A673 (cell line): ENCODE measurements at places on chromosomes 13 and 19. TPM values are rescaled to one million over a fixed set of nuclear protein-coding genes. Genes with fewer than 3 reads are reported as not detected.
A peak's percentile ranks its signal among the peaks of the same experiment; 100 is the strongest.

- H3K27ac ChIP-seq: peak overlapping the region; percentile 65
- H3K4me1 ChIP-seq: peaks cover 17% of the 10 kb centered on the region
- peak overlapping the region; percentile 80 for H3K4me3 ChIP-seq
- no peak for DNase-seq
- H3K36me3 ChIP-seq: no peaks in the 10 kb centered on the region
- no peaks in the 10 kb centered on the region for H3K27me3 ChIP-seq
Measured at GRCh38 chr19:19626516-19627472, 1.2 kb downstream of the LPAR2 start.

GRCh38 chr19:963486-963951, 20.6 kb upstream of the WDR18 start:
- no peak overlapping the region for H3K27ac ChIP-seq
- no peak for DNase-seq
- no peaks in the 10 kb centered on the region for H3K4me1 ChIP-seq
- H3K4me3 ChIP-seq: no peak overlapping the region
- H3K36me3 ChIP-seq: peaks cover 12% of the 10 kb centered on the region

DNA sequence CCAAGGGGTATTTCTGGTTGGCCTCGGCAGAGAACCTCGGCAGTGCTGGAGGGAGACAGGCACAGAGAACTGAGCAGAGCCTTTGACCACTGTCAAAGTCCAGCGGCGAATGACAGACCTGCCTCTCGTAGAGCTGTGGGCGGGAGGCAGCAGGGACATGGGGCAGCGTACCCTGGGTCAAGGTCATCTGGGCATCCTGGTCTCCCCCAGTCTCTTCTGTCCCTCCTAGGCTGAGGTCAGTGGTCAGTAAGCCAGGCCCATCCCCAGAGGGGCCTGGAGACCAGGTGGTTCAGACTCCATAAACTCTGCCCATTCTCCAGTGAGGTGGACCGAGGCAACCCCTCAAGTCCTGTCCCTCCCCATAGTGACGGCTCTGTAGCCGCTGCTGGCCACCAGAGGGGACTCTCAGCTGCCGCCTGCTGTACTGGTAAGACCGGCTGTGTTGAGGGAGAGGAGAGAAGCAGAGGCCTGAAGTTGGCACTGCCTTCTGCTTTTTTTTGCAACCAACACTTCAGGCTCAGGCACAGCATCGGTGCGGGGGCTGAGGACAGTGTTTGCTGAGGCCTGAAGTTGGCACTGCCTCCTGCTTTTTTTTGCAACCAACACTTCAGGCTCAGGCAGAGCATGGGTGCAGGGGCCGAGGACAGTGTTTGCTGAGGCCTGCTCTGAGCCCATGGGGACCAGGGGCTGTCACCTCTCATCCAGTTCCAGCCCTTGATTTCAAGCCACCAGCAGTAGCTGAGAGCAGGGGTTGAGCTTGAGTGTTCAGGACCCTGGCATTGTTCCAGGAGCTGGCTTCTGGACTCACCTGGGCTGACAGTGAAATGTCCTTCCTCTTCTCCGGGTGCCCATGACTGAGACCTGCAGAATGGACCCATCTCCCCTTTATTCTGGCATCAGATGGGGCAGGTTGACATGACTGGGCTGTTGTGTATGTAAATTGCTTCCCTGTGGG, at the start of gene PGLYRP2:
TSS of gene PGLYRP2 (minus strand) at position 111 of the 955 bp plus-strand sequence. CDS start 130 bp downstream, outside the sequence.
- H3K4me3 ChIP-seq: no peak within 1 kb of the TSS
- peaks cover 8% of the 10 kb centered on the region for H3K4me1 ChIP-seq
- no peaks in the 10 kb centered on the region for H3K27me3 ChIP-seq
- DNase-seq: peak; percentile 47

DNA sequence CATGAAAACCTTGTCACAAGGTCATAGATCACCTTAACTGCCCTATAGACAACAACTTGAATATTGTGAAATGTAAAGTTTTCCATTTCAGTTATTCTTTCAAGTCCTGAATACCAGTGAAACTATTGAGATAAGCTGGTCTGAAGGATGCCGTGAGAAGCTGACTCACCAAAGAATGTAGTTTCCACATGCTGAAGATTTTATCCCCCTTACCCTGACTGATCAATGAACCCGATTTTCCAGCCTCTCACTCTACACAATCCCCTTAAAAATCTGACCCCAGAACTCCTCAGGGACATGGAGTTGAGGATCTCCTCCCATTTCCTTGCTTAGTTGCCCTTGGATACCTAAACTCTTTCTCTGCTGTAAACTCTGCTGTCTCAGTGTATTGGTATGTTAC, 67.5 kb downstream of the POSTN start:
- no peak for DNase-seq
- no peak overlapping the region for H3K27ac ChIP-seq
- H3K4me1 ChIP-seq: no peaks in the 10 kb centered on the region
- no peaks in the 10 kb centered on the region for H3K36me3 ChIP-seq

DNA sequence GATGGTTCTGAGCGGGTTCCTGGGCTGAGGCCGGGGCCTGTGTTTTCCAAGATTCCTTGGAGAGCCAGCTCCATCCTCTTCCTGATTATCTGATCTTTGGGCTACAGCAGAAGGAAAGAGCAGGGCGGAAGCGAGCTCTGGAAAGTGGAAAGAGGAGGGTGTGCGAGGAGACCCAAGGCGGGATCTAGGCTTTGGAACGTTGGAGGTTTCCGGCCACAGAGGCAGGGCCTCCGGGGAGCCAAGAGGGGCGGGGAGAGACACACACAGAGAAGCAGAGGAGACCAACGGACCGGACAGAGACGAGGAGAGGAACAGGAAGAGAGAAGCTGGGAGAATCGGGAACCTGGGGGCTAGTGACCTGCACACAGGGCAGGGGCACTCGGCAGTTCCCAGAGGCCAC, at the start of gene CLEC11A:
TSS of gene CLEC11A (plus strand) at position 296 of the 400 bp plus-strand sequence. CDS start 162 bp downstream, outside the sequence.
- H3K27ac ChIP-seq: peak within 1 kb of the TSS; percentile 75
- DNase-seq: peak; percentile 75
- peaks cover 69% of the 10 kb centered on the region for H3K4me1 ChIP-seq
- H3K27me3 ChIP-seq: no peaks in the 10 kb centered on the region

DNA sequence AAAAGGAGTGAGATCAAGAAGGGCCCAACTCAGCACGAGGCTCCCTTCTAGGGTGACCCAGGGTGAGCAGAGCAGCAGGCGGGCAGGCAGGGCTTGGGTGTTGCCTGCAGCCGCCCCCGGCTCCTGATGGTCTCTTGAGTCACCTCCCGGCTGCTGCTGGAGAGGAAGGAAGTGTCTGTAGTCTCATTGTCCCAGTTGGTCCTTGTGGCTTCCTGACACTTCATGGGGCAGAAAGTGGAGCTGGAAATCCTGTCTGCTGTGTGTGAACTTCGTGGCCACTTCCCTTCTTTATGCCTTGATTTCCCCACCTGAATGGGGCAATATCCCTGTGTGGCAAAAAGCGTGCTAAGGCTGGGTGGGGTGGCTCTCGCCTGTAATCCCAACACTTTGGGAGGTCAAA, 2.5 kb downstream of the MAP1S start:
- no peaks in the 10 kb centered on the region for H3K27me3 ChIP-seq
- H3K4me1 ChIP-seq: peaks cover 9% of the 10 kb centered on the region
- H3K4me3 ChIP-seq: no peak overlapping the region

GRCh38 chr19:52941941-52942385, 18.7 kb upstream of the ZNF888 start:
- H3K36me3 ChIP-seq: no peaks in the 10 kb centered on the region
- H3K4me3 ChIP-seq: peak overlapping the region; percentile 63
- H3K27ac ChIP-seq: peak overlapping the region; percentile 67
- no peaks in the 10 kb centered on the region for H3K27me3 ChIP-seq
- DNase-seq: peak; percentile 48

GRCh38 chr13:78420814-78421213, 182.5 kb downstream of the POU4F1 start:
- H3K36me3 ChIP-seq: no peaks in the 10 kb centered on the region
- H3K27ac ChIP-seq: no peak overlapping the region
- H3K4me1 ChIP-seq: no peaks in the 10 kb centered on the region
- H3K27me3 ChIP-seq: peaks cover 4% of the 10 kb centered on the region
- DNase-seq: no peak

- H3K36me3 ChIP-seq: peaks cover 11% of the 10 kb centered on the region
- H3K4me1 ChIP-seq: peaks cover 13% of the 10 kb centered on the region
- H3K27me3 ChIP-seq: no peaks in the 10 kb centered on the region
- H3K27ac ChIP-seq: no peak overlapping the region
Measured at GRCh38 chr19:17338433-17339078, 1.2 kb downstream of the GTPBP3 start.

- no peak overlapping the region for H3K27ac ChIP-seq
- no peaks in the 10 kb centered on the region for H3K4me1 ChIP-seq
- H3K36me3 ChIP-seq: no peaks in the 10 kb centered on the region
- H3K4me3 ChIP-seq: no peak overlapping the region
Measured at GRCh38 chr19:14614099-14614412, 31.2 kb downstream of the CLEC17A start.

DNA sequence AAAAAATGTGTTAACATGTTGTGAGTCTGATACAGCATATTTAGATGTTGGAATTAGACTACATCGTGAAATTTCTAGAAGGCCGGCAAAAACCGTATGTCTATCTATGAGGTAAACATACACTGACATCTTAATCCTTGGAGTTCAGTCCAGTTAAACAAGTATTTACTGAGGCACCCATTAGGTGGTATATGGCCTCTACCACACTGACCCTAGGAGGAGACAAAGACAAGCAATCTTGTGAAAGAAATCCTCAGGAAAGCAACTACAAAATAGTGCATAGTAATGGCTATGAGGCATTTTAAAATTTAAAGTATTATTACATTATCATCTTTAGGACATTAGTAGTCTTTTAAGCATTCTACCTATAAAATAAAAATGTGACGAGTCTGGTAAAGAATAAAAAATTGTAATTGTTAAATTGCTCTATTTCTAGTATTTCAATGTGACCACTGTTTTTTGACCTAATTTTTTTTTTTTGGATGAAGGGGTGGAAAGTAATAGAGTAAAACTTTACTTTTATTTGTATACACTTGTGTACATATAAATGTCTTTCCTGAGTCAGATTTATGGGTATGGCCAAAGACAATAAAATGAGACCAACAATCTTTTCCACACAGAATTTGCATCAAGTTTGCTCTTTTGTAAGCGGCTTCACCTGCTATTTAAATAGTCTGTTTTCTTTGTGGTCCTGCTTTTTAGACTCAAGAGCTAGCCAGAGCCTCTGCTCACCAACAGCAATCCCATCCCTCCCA, 50.5 kb downstream of the KATNAL1 start:
- no peaks in the 10 kb centered on the region for H3K36me3 ChIP-seq
- peak overlapping the region; percentile 12 for H3K27ac ChIP-seq

DNA sequence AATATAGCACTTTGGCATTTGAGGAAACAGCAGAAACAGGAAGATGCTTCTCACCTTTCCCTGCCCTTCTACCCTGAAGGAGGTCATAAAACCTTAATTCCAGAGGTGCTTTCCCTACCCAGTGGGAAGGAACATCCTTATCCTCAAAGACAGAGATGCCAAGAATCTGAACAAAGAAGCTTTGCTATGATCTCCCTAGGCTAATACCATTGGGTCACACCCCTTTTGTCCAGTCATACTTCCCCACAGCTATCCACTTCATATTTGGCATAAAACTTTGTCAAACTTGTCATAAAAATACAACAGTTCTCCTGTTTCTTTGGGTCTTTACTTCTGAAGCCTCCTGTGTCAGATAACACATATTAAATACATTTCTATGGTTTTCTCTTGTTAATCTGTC, 21.7 kb upstream of the RXFP2 start:
- H3K36me3 ChIP-seq: no peaks in the 10 kb centered on the region
- no peaks in the 10 kb centered on the region for H3K27me3 ChIP-seq
- peaks cover 5% of the 10 kb centered on the region for H3K4me1 ChIP-seq
- H3K4me3 ChIP-seq: no peak overlapping the region
- DNase-seq: no peak
- H3K27ac ChIP-seq: no peak overlapping the region

DNA sequence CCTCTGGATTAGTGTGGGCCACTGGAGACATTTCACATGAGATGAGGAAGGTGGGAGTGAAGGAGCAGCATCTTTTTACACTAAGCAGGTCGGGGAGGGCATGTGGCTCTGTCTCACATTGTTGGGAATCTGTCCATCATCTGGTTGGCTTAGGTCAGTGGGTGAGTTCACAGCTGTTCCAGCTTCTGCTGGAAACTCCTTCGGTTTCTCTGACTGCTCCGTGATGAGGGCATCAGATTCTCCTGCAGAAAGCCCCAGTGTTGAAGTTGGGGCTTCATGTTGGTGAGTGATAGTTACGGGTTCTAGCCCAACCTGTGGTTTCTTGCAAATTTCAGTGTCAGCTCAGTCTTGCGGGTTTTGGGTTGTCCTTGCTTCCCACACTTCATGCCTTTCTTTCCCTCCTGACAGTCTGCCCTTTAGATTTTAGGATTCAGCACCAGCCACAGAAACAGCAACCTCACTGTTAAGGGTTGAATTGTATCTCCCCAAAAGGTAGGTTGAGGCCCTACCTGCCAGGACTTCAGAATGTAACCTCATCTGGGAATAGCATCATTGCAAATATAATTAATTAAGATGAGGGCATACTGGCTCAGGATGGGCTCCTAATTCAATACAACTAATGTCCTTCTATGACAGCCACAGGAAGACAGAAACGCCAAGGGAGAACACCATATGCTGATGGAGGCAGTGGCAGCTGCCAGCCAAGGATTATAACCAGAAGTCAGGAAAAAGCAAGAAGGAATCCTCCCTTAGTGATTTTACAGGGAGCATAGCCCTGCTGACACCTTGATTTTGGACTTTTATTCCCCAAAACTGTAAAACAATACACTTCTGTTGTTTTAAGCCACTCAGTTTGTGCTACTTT, 7.6 kb upstream of the ALOX5AP start:
- H3K4me3 ChIP-seq: no peak overlapping the region
- no peaks in the 10 kb centered on the region for H3K27me3 ChIP-seq
- H3K27ac ChIP-seq: no peak overlapping the region
- H3K36me3 ChIP-seq: no peaks in the 10 kb centered on the region
- DNase-seq: no peak
- no peaks in the 10 kb centered on the region for H3K4me1 ChIP-seq

DNA sequence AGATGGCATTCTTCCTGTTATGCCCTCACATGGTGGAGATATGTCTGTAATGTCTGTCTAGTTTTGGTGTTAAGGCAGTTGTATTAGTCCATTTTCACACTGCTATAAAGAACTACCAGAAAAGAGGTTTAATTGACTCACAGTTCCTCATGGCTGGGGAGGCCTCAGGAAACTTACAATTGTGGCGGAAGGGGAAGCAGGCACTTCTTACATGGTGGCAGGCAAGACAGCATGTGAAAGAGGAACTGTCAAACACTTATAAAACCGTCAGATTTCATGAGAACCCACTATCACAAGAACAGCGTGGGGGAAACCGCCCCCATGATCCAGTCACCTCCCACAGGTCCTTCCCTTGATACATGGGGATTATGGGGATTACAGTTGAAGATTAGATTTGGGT, 3.2 kb downstream of the ZNF441 start:
- no peak for DNase-seq
- no peaks in the 10 kb centered on the region for H3K4me1 ChIP-seq
- no peak overlapping the region for H3K27ac ChIP-seq

Gene NKPD1
- 0.30 and 0.37 TPM in 2 replicates for total RNA-seq

Gene ZNF350
- 7.2 TPM in 2 replicates for total RNA-seq

Gene GARIN5A
- 0.59 and 0.84 TPM in 2 replicates for total RNA-seq

Gene ZNF284
- 3.1 and 3.2 TPM in 2 replicates for total RNA-seq

Gene C19orf67
- total RNA-seq: not detected in 2 replicates

Gene METTL21C
- not detected in 2 replicates for total RNA-seq
